Fibroblast of gingiva (primary cell): ENCODE measurements at places on chromosomes 2 and 18.

GRCh38 chr2:159290289-159290907 is 3.9 kb upstream of the WDSUB1 start:
- DNase-seq: peak; percentile 89

DNA sequence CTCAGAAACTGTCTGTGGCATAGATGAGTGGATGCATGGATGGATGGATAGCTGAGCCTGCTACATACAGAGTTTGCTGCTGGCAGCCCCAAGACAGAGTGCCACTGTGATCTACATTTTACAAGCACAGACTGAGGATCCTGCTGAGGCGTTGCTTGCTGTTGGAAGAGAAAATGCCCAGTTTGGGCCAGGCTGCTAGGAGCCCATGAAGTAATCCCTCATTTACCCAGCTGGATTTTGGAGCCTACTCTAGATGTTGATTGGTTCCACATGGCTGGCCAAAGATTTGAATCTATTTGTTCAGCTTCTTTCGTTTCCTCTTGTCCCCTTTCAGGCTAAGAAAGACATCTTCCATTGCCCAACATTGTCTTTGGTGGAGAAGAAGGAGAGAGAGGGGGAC is 261.3 kb downstream of the CLIP4 start:
- no peak for DNase-seq

DNA sequence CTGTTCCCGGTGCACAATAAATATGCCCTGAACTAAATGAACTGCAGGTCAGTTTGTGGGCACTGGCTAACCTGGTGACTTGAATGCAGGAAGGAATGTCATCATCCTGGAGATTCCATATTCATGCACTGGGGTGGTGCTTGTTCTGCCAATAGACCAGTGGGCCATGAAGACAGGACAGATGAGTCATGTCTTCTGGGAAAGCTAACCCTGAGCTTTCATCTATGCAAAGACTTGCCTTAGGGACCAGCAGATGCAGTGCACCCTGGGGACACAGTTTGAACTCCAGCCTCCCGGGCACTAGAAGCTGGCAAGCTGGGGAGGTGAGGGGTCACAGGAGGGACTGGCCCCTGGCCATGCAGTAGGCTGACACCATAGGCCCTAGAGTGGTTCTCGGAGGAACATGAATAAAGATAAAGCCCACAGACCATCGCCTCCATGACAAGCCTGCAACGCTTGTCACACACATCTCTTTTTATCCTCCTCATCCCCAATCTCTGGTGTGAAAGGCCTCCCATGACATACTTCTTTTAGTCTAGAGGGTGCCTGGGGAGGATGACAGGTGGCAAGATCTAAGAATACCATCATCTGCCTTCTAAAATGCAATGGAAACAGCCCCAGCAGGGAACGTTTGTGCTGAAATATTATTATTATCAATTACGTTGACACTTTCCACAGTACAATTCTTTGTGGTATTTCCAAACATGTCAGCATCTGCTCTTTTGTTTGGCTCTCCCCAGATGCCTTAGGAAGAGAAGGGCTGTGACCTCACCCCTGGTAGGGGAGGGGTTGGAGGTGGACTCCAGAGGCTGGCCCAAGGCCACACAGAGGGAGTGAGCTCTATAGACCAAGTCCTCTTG is 267.4 kb upstream of the RAB6C start:
- DNase-seq: no peak

DNA sequence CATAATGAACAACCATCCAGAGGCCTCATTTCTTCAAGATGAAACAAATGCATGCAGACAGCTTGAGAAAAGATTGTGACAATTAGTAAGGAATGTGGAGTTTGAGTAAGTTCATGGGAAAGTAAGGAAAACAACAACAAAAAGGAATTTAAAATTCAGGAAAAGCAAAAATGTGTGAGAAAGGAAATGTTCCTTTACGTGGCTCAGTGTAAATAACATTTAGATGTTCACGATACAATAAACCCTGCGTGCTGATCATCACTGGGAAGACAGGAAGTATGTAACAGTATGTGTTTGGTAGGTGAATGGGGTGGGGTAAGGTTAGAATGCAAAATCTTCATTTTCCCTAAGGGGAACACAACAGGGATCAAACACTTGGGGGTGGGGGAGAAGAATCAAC is 72.7 kb downstream of the TRIP12 start:
- no peak for DNase-seq

DNA sequence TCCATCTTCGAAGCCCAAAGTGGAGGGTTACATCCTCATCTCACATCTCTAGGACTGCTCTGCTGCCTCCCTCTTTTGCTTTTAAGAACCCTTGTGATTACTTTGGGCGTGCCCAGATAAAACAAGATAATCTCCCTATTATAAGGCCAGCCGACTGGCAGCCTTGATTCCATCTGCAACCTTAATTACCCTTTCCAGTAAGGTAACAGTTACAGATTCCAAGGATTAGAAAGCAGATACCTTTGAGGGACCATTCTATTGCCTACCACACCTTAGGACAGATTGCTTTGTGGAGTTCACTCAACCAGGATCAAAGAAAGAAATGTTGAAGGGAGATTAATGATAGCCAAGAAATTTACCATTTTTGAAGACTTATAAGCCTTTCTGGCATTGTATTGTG is 250.8 kb upstream of the ACVR2A start:
- DNase-seq: no peak

- DNase-seq: no peak
Observed at GRCh38 chr2:217121565-217121964, 261.7 kb upstream of the TNP1 start.

- no peak for DNase-seq
Observed at GRCh38 chr2:207810200-207810788, 40.6 kb upstream of the FZD5 start.

GRCh38 chr2:137893145-137893544 is 71.1 kb upstream of the HNMT start:
- no peak for DNase-seq

GRCh38 chr2:156340377-156340776 is 7.9 kb upstream of the NR4A2 start:
- no peak for DNase-seq

- no peak for DNase-seq
Observed at GRCh38 chr2:41572154-41572553, 475.7 kb upstream of the PKDCC start.

DNA sequence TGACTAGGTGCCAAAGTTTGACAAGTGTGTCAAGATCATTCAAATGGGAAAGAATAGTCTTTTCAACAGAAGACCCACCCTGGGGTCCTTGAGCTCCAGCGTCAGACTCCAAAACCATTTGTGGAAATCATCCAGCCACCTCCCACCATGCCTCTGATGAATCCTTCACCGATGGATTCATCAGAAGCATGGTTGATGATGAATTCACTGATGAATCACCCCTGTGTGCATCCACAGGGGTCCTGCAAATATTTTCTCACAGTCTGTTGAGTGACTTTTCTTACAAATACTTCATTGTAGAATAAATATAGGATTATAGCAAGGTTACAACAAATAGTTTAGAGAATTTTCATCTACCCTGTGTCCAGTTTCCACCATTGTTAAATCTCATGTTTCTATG is 4.3 kb downstream of the UGT1A9 start:
- DNase-seq: no peak

- DNase-seq: no peak
Observed at GRCh38 chr2:241213041-241213440, 24.6 kb downstream of the ANO7 start.

GRCh38 chr2:179266271-179266670 is 1.6 kb upstream of the SESTD1 start:
- DNase-seq: no peak

GRCh38 chr2:177068967-177069366 is 143.6 kb upstream of the HNRNPA3 start:
- no peak for DNase-seq

DNA sequence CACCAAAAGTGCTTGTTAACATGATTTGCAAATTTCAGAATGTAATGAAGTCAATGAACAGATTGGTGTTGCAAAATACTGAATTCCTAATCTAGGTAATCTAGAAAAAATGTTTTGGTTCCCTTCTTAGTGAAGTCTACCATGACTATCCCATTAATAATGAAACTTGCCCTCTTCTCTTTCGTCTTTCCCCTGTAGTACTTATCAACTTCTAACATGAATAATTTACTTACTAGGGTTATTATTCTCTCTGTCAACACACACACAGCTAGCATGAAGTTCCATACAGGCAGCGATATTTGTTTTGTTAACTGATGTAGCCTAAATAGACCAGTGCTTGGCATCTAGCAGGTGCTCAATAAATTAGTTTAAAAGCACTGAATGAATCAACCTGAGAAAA is 160.2 kb downstream of the NCK2 start:
- no peak for DNase-seq

DNA sequence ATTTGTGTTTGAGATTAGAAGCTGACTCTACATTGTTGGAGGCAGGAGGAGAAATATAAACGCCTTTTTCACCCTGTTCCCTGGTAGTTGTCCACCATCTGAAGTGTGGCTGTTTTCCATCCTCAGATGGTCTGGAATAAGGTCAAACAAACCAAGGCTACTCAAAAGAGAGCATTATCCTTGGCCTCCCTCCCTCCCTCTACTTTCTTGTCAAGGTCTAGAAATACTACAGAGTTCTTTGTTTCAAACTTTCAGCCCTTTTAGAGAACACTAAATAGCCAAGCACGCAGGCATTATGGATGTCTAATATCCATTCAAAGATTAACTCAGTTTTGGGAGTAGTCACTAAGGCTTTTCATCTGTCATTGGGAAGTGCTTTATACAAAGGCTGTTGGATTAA is 215.8 kb upstream of the ITGA4 start:
- no peak for DNase-seq

GRCh38 chr18:404061-404636 is 96.4 kb downstream of the COLEC12 start:
- no peak for DNase-seq

GRCh38 chr2:169928463-169928864 is 101.2 kb downstream of the UBR3 start:
- DNase-seq: peak; percentile 44

GRCh38 chr2:221200184-221200839 is 371.8 kb downstream of the EPHA4 start:
- no peak for DNase-seq

DNA sequence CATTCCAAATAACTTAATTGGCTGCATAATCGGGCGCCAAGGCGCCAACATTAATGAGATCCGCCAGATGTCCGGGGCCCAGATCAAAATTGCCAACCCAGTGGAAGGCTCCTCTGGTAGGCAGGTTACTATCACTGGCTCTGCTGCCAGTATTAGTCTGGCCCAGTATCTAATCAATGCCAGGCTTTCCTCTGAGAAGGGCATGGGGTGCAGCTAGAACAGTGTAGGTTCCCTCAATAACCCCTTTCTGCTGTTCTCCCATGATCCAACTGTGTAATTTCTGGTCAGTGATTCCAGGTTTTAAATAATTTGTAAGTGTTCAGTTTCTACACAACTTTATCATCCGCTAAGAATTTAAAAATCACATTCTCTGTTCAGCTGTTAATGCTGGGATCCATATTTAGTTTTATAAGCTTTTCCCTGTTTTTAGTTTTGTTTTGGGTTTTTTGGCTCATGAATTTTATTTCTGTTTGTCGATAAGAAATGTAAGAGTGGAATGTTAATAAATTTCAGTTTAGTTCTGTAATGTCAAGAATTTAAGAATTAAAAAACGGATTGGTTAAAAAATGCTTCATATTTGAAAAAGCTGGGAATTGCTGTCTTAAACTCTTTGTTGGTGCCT is 1.4 kb downstream of the PCBP1 start:
- no peak for DNase-seq

GRCh38 chr2:234218266-234219045 is 168.0 kb downstream of the SPP2 start:
- DNase-seq: peak; percentile 5

DNA sequence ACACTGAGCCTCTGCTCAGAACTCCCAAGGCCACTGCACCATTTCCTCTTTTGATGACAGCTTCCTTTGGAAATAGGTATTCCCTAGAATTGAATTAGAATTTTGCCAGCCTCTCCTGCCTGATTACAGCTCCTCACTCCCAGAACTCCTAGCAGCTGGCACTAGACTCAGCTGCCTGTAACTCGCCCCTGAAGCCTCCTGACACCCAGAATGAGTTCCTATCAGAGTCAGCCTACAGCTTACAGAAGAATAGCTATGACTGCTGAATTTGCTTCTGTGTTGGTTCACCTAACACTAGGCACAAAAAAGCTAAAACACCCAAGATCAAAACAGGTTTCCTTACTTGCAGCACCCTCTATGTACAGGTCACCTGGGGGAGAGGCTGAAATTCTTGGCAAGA is 108.2 kb upstream of the PTPRM start:
- DNase-seq: no peak

GRCh38 chr2:127155947-127156346 is 49.0 kb upstream of the BIN1 start:
- DNase-seq: peak; percentile 88

GRCh38 chr2:61581716-61582115 is 43.6 kb upstream of the XPO1 start:
- no peak for DNase-seq

DNA sequence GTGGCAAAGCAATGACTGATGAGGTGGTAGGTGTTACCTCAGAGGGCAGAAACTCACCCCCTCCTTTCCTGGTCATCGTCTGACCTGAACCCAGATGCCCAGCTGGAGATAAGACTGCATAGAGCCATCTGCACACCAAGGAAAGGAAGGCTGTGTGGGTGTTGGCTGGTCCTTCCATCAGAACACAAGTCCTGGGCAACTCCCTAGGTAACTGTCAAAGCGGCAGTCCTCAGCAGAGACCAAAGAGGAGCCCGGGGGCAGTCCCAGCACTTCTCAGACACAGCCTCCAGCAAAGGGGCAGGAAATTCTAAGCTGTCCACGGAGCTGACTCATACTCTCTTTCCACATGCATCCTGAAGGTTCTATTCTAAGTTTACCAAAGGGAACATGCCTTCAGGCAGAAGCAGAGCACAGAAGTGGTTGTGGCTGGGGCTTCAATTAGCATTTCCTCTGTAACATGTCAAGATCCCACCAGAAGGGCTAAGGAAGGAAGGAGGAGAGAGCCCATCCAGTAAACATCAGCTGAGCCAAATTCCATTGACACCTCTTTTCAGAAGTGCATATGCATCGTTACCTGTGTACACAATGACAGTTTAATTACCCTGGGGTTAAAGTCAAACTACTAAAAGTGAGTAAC is 54.7 kb downstream of the SPRED2 start:
- DNase-seq: peak; percentile 72

DNA sequence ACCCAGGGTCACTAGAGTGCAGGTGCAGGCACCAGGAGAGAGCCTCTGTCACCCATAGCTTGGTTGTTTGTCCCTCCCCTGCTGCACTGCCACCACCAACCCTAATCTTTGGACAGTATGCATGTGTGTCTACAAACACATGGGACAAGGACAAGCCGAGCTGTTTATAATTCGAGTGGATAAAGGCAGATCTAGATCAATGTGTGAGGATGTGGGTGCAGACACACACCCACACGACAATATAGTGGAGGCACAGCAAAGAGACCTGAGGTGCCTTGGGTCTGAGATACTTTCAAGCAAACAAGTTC is 199.2 kb downstream of the TNS1 start:
- DNase-seq: no peak
